Right renal pelvis (tissue), 4 donors: ENCODE measurements at places on chromosomes 3 and 15. TPM values are rescaled to one million over a fixed set of nuclear protein-coding genes. Genes with fewer than 3 reads are reported as not detected.

DNA sequence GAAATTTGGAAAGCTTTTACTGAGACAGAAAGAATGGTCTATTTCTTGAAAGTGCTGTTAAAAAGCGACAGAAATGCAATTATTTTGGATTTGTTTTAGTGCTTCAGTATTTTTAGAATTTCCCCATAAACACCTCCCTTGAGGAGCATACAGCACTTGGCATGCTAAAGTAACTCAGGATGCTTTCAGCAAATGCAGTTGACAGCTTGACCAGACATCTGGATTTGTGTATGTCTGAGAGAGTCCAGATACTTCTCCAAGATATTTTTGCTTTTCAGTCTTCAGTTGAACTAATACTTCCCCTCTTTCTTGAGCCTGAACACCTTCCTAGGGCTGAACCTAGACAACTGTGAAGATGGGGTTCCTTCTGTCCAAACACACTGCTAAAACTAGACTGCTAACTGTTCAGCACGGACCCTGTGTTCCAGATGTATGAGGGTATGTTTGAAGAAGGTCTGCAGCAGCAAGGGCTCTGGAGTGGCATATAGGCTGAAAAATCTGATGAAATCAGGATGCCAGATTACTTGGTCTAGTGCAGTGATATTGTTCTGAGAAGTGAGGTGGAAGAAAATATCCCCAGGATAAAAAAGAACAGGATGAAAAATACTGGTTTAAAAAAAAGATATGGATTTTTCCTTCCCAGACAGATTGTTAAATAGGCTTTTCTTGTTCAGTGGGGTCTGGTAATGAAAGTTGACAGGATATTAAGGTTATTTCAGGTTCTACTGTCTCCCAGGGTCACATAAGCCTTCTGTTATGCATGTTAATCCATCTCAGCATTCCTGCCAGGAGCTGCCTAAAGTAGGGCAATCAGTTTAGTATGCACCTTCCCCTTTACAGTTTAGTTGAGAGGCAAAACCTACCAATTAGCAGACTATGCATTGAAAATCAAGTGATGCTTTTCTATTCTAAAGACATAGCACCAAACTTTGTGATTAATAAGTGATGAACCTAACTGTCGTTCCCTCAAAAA, 516.9 kb upstream of the TBL1XR1 start:
- no peak for DNase-seq

IQCF5 gene
- not detected for polyA plus RNA-seq

DNA sequence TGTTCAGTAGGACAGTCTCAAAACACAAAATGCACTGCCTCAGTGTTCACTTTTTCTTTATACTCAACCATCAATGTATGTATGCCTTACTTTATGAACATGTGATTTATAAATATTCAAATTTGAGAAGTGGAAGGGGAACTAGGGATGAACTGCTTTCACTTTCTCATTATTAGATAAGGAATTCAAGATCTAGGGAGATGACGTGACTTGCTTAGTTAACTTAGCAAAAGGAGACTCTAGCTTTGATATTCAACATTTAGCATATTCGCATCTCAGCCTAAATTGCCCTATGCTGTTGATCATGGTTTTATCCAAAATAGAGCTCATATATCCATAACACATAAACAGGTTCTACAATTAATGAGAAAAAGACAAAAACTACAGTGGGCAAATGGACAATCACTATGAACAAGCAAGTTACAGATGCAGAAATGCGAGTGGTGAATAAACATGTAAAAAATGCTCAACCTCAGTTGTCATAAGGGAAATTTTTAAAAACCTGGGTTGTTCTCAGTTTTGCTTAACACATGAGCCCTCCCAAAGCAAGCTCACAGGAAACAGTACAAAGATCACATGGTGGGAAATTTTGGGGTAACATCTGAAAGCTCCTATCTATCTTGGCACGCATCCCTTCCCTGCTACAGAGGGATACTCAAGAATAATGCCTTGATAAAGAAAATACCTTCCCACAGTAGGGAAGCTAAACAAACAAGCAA, 269.8 kb downstream of the THRB start:
- DNase-seq = no peak

DNA sequence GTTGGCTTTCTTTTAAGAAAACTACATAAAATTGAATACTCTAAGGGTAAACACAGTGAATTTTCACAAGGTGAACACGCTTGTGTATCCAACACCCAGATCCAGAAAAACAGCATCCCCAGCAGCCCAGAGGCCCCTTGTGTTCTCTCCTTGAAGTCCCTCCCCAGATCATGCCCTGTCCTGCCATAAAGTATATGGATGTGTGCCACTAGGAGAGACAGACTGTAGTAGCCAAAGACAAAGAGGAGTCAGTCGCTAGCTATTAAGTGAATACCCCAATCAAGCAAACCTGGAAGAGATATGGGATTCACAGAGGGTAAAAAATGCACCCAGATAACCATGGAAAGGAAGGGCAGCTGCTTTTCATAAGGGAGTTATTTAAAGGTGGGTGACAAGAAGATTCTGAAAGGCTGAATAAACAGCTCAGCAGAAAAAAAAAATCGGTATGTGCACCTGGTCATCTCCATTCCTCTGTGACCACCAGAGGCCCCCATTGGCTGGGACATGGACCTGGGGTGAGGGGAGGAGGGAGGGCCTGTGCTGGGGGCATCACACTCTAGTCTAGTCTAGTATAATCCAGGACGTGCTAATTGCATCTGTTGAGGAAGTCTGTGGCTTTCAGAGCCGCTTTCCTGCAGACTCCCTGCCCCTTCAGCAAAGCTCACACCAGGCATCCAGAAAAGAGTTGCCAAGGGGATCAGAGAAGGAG, 167.3 kb upstream of the NDN start:
- no peak for DNase-seq

FMN1 gene
- polyA plus RNA-seq = 16.9 TPM

DNA sequence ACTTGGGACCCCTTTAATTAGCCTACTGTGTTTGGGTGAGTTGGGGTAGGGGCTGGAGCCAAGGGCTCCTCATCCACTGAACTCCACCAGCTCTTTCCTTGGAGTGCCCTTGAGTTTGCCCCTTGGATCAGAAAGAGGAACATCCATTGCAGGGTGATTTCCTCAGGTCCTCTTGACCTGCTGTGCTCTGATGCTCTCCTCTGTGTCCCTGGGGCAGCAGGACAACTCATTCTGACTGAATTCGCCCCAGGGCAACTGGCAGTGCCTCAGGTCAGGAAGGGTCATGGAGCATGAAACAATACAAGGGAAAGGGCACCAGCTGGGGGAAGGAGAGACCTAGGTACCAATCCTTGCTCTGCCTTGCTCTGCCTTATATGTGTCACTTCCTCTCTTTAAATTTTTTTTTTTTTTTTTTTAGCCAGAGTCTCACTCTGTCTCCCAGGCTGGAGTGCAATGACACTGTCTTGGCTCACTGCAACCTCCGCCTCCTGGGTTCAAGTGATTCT, 47.8 kb downstream of the BSN start:
- no peak for DNase-seq

DNA sequence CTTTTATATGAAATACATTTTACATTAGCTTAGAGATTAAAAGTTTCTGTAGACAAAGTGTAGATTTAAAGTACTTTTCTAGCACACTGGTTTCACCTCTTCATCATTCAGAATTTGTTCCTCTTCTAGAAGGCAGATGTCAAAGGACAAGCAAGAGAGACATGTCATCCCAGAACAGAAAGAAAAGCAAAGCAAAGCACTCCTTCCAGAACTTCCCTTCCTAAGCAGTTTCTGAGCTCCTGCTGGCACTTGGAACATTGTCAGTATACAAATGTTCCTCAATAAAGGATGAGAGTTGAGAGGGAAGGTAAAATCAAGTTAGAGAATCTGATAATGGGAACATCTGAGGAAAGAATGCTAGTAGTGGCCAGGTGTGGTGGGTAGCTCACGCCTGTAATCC, 26.2 kb downstream of the TMOD3 start:
- DNase-seq = no peak

DNA sequence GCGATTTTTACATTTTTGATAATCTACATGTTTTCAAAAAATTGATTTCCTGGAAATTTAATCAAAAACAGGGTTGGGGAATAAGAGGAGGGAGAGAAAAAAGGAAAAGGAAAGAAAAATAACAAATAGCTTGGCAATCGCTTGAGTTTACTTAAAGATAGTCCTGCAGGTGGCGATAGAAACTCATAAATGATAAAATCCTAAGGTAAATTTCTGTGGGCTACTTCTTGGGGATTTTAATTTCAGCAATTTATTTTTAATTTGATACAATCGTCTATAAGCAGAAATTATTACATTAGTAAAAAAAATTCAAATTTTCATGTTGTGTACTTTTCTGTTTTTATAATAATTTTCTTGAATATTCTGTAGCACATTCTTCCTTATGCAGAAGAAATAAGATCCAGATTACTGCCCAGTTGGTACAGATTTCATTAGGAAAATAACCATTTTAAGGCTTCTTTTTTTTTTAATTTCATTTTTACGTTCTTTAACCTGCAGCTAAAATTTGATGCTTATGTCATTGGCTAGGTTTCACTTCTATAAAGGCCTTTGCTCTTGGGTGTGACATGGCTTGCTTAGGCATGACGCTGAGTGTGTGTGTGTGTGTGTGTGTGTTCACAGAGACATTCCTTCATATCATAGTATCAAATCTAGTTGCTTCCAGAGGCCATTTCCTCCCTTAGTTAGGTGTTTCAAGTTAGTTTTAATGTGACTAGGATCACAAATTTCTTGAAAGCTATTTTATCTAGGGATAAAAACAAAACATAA, 181.8 kb downstream of the MCTP2 start:
- no peak for DNase-seq

DNA sequence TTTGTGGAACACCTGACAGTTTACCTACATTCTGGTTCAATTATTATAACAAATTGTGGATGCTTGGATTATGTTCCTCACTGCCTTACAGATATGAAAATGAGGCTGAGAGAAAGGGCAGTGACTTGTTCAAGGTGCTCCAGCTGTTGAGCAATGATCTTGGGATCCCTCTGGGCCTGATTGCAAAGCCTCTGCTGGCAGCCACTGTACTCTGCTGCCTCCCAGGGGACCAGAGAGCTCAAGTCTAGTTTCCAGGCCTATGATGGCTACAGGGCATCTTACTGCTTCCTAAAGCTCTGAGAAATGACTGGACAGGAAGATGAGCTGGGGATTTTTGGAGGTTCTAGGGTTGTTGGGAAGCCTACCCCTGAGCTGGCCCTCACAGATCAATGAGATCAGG, 2.3 kb upstream of the SHC4 start:
- no peak for DNase-seq
